ENCODE measurements at places on chromosomes 2 and 18.

DNA sequence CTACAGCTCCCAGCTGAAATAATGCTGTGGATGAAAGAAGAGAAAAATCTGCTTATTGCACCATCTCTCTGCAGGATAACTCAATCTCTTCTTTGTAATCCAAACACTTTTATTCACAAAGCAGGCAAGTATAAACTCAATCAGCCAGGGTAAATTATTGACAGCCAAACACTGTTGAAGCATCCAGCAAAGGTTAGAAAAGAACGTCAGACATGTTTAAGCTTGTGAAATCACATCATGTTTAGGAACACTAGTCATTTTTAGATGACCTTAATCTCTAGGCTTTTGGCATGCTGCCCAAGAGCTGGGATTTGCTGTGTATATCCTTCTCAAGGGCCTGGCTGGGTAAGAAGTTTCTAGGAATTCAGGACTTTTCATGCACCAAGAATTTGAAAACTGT, 1148.1 kb upstream of the FANCL start:
- H3K27me3 ChIP-seq, result peaks cover 11% of the 10 kb centered on the region
- no peaks in the 10 kb centered on the region for H3K36me3 ChIP-seq
- no peak for DNase-seq
- H3K4me3 ChIP-seq, result no peak overlapping the region
- H3K27ac ChIP-seq, result no peak overlapping the region
- no peaks in the 10 kb centered on the region for H3K4me1 ChIP-seq

GRCh38 chr2:204545861-204546735, 823 bp downstream of the PARD3B start:
- no peaks in the 10 kb centered on the region for H3K27me3 ChIP-seq
- peak; percentile 33 for DNase-seq
- H3K36me3 ChIP-seq, result no peaks in the 10 kb centered on the region

- no peaks in the 10 kb centered on the region for H3K4me1 ChIP-seq
- no peak overlapping the region for H3K4me3 ChIP-seq
- no peaks in the 10 kb centered on the region for H3K27me3 ChIP-seq
- H3K27ac ChIP-seq, result no peak overlapping the region
Observed at GRCh38 chr2:24875901-24876300, 44.1 kb downstream of the ADCY3 start.

- peaks cover 20% of the 10 kb centered on the region for H3K4me1 ChIP-seq
- H3K36me3 ChIP-seq, result no peaks in the 10 kb centered on the region
- H3K4me3 ChIP-seq, result no peak overlapping the region
- DNase-seq, result no peak
Observed at GRCh38 chr2:219272356-219272755, 6.8 kb upstream of the DNAJB2 start.

DNA sequence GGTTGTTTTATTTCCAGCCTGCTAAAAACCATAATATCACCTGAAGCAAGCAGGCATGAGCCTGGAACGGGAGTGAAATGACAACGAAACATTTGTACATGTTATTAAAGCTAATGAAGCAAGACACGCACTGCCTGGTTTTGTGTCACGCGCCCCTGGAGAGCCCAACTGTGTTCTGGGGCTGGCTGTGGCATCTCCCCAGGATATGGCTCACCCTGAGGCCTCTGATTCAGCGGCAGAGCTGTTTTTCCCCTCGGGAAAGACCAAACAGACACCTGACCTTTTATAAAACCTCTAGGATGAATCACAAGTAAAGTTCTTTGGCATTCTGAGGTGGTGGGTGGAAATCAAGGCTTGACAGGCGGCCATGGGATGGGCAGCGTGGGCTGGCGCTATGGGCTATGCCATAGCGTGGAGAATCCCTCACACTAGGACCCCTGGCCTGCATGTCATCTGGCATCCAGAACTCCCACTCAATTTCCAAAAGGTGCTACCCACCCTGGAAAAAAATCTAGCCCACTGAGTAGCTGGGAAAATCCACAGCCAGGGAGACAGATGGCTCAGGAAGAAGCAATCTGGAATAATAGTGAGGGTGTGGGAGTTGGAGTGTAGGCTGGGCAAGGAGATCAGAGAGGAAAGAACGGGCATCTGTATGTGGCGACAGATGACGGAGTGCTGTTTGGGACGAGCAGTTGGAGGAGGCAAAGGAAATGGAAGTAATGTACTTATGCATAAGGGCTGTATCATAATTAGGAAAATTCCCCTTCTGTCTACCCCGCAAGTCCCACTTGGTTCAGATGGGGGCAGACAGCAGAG, 262.0 kb downstream of the AFF3 start:
- peak overlapping the region; percentile 56 for H3K4me3 ChIP-seq
- peaks cover 40% of the 10 kb centered on the region for H3K4me1 ChIP-seq
- DNase-seq, result peak; percentile 89
- H3K36me3 ChIP-seq, result no peaks in the 10 kb centered on the region
- H3K27me3 ChIP-seq, result no peaks in the 10 kb centered on the region

GRCh38 chr18:47441914-47442313, 190.5 kb upstream of the SKOR2 start:
- H3K27me3 ChIP-seq, result no peaks in the 10 kb centered on the region
- H3K4me3 ChIP-seq, result no peak overlapping the region
- H3K4me1 ChIP-seq, result no peaks in the 10 kb centered on the region
- DNase-seq, result no peak
- no peak overlapping the region for H3K27ac ChIP-seq

DNA sequence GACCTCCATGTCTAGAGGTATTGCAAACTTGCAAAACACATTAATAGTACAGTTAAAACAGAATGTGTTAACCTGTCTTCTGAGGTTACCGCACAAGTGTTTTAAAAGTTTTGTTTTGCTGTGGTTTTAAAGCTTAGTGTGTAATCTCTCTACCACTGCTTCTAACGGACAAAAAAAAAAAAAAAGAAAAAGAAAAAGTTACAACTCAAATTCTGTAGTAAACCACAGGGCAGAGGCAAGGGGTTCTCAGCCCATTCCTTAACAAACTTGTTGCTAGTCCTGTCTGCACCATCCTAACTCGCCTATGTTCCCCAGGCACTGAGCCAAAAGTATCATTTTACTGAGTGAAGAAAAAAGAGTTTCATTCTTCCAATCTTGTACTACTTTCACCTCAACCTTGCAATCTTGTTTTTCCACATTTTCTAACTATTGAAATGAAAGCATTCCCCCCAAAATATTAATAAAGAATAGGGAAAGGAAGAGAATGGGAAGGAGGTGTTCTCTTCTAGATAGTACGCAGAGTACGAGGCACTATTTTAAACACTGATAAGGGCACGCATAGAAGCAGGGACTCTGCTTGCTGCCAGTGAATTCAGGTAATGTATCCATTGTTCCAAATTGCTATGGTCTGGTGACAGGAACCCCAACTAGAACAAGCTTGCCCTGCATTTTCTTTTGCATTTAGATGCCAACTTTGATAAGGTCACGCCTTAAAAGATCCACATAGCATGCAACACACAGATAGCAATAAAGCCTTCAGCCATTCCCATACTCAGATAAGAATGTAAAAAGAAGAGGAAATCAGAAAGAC, 47.1 kb downstream of the IKZF2 start:
- no peaks in the 10 kb centered on the region for H3K27me3 ChIP-seq
- no peak overlapping the region for H3K27ac ChIP-seq

DNA sequence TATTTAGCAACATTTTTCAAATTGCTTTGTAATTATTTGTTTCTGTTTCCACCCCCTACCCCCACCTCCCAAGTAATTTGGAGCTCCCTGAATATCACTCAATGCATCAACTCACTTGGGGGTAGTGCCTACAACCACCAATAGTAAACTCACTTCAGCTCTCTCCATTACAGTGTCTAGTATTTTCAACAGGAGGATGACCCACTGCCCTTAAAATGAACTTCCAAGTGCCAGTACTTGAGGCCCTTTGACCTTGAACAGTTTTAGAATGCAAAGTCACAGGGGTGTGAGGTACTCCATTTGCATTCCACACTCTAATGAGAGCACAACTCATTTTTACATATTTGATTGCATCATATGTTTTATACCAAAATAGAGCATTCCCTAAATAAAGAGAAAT, 523.0 kb downstream of the ERBB4 start:
- H3K4me1 ChIP-seq, result no peaks in the 10 kb centered on the region
- no peak overlapping the region for H3K27ac ChIP-seq
- no peaks in the 10 kb centered on the region for H3K27me3 ChIP-seq
- no peak overlapping the region for H3K4me3 ChIP-seq

- H3K27me3 ChIP-seq, result no peaks in the 10 kb centered on the region
- no peak overlapping the region for H3K4me3 ChIP-seq
- DNase-seq, result no peak
- H3K27ac ChIP-seq, result no peak overlapping the region
Observed at GRCh38 chr2:191176305-191176704, 25.5 kb upstream of the STAT4 start.

GRCh38 chr2:55856936-55857335, 66.6 kb downstream of the EFEMP1 start:
- H3K4me3 ChIP-seq, result peak overlapping the region; percentile 19
- no peaks in the 10 kb centered on the region for H3K36me3 ChIP-seq
- peaks cover 28% of the 10 kb centered on the region for H3K4me1 ChIP-seq
- H3K27ac ChIP-seq, result peak overlapping the region; percentile 83
- peak; percentile 94 for DNase-seq
- H3K27me3 ChIP-seq, result no peaks in the 10 kb centered on the region

GRCh38 chr18:841647-842370, 29.8 kb upstream of the YES1 start:
- no peaks in the 10 kb centered on the region for H3K36me3 ChIP-seq
- H3K4me3 ChIP-seq, result no peak overlapping the region
- no peaks in the 10 kb centered on the region for H3K27me3 ChIP-seq
- H3K27ac ChIP-seq, result no peak overlapping the region

DNA sequence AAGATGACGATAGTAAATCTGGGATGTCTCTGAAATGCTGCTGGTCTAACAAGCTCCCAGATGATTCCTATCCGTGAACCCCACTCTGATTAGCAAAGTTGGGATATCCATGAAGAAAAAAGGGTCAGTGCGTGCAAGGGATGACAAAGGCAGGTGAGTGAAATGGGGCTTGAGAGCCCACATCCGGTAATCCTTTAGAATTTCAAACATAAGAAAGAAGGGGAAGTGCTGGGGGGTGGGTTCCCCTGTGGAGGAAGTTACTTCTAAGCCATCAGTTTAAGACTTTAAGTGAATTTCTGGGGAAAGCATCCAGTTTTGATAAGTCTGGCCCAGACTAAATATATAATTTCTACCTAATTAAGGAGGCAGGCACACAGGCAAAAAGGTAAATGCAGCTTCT, 209.5 kb downstream of the DPP10 start:
- H3K27me3 ChIP-seq, result no peaks in the 10 kb centered on the region
- DNase-seq, result no peak
- no peak overlapping the region for H3K27ac ChIP-seq
- no peaks in the 10 kb centered on the region for H3K36me3 ChIP-seq
- H3K4me3 ChIP-seq, result no peak overlapping the region

Measured in PC-3 (cell line).